ENCODE measurements at places on chromosomes 2 and 18. TPM values are rescaled to one million over a fixed set of nuclear protein-coding genes. Genes with fewer than 3 reads are reported as not detected.

DNA sequence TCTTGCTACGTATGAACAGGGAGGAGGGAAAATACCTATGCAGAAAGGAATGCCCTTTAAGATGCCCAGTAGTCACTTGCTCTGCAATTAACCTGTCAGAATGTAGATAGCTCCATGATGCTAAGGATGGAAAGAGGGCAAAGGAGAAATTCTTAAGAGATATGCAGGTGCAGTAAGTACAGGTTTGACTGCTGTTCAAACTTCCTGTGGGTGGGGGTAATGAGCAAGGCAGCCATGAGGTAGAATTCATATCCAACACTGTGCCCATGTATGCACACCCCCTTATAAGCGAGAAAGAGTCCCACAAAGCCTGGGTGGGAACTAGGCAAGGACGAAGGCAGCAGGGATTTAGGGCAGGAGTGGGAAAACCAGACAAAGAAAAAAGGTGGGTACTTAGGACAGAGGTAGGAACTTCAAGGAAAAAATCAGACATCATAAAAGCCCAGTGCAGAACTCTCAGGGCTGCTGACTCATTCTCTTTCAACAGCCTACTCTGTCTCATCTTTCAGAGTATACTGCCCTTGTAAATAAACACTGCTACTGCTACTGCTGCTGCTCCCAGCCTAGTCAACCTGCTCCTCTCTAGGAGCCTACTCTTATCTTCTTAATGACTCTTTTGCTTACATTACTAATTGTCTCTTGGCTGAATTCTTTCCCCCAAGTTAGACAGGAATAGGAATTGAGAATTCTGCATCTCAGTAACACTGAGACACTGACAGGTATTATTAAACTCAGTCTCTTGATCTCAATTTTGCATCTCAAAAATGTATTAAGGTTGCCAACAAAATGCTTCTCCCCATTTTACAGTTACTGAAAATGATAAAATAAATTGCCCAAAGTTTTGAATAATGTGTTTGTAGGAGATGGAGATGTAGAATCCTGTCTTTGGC, 189.0 kb downstream of the PTH2R start:
- no peak for DNase-seq

- DNase-seq: no peak
These were observed 29.9 kb downstream of the PTPN18 start for GRCh38 chr2:130385709-130386108.

DNA sequence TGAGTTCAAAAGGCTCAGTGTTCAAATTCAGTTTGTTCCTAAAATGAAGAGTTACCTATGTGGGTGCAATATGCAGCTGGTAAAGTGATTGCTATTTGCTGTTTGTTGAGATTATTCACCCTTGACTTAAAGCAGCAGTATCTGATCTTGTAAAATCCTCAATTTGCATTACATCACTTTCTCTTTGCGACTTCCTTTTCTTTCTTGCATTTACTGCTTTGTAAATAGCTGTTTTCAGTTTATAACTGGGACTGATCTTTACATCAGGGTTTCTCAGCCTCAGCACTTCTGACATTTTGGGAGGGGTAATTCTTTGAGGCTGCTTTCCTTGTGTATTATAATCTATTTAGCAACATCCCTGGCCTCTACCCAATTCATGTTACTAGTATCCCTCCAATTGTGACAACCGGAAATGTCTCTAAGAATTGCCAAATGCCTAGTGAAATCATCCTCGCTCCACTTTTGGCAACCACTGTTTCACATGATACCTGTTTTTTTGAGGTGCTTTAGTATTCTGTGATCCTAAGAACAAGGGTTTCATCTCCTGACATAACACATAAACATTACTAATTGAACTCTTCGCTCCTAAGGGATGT, 12.1 kb upstream of the ERCC3 start:
- DNase-seq: no peak

The TANC1 gene
- total RNA-seq: 61.9 TPM

- DNase-seq: no peak
These were observed 2.0 kb upstream of the UPP2 start for GRCh38 chr2:158099716-158100115.

- no peak for DNase-seq
These were observed 2.1 kb downstream of the POMC start for GRCh38 chr2:25165992-25166875.

- DNase-seq: no peak
These were observed 3.6 kb upstream of the MYOM1 start for GRCh38 chr18:3223356-3223755.

Data from vagina (tissue), 2 donors.